ENCODE measurements at places on chromosomes 2 and 18. TPM values are rescaled to one million over a fixed set of nuclear protein-coding genes. Genes with fewer than 3 reads are reported as not detected.
A peak's percentile ranks its signal among the peaks of the same experiment; 100 is the strongest.

- peak; percentile 70 for DNase-seq
Observed at GRCh38 chr2:70984576-70985282, 6.3 kb downstream of the ANKRD53 start.

GRCh38 chr2:166360906-166361305 is 14.8 kb downstream of the SCN9A start:
- DNase-seq, result no peak

- no peak for DNase-seq
Observed at GRCh38 chr2:118878531-118879149, 31.2 kb upstream of the EN1 start.

- no peak for DNase-seq
Observed at GRCh38 chr2:187614756-187615155, 60.5 kb upstream of the TFPI start.

DNA sequence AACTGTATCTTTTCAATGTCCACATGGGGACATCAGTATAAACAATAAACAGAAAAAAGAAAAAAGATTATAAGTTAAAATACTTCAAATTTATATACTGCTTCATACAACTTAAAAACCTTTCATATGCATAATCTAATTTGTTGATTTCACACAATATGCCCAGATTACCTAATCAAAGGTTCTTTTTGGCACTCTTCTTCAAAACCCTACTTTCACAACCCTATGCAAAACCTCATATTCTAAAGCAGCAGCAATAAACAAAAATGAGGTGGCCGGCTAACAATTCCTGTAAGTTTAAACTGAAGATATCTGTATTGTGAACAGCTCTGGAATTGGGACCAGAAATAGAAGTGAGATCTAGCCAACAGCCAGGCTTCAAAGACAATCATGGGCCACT is 28.6 kb downstream of the STK17B start:
- DNase-seq, result no peak

DNA sequence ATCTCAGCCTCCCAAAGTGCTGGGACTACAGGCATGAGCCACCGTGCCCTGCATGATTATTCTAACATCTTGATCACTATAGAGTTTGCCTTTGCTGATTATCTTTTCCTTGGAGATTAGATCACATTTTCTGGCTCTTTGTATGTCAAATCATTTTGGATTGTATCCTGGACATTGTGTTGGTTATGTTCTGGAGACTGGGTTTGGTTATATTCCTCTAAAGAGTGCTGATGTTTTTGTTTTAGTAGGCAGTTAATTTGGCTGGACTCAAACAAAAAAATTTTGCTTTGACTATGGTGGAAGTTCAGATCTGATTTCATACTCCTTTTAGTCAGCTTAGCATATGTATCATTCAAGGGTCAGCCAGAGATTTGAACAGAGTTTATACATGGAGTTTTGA is 26.4 kb downstream of the ETAA1 start:
- DNase-seq, result no peak

- DNase-seq, result no peak
Observed at GRCh38 chr2:206353685-206354084, 79.2 kb downstream of the ZDBF2 start.

GRCh38 chr2:178843697-178844096 is 36.5 kb upstream of the TTN start:
- DNase-seq, result no peak

DNA sequence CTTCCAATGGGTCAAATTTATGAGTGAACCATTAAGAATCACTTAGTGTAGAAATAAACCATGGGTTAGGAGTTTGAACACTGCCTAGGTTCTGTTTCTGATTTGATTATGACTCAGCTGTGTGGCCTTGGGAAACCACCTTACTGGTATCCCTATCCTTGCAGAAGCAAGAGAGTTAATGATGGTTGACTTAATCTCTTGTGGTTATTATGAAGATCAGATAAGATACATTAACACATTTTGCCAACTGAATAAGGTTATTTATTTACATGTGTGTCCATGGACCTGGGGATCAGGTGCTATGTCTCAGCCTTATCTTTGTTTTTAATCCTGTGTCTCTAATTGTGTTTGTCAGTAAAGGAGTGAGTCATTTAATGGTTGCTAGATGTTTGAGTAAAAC is 5.4 kb upstream of the KCNJ13 start:
- DNase-seq, result peak; percentile 36

Gene ITGA6
- 25.3 TPM for total RNA-seq

Gene SH3RF3
- 0.54 TPM for total RNA-seq

Gene IL1RL2
- not detected for total RNA-seq

Gene SPEG
- 0.81 TPM for total RNA-seq
